ENCODE measurements at places on chromosomes 5 and 9.
A peak's percentile ranks its signal among the peaks of the same experiment; 100 is the strongest.

GRCh38 chr9:82490019-82490499 is 501.5 kb downstream of the SPATA31D1 start:
- DNase-seq, result no peak

DNA sequence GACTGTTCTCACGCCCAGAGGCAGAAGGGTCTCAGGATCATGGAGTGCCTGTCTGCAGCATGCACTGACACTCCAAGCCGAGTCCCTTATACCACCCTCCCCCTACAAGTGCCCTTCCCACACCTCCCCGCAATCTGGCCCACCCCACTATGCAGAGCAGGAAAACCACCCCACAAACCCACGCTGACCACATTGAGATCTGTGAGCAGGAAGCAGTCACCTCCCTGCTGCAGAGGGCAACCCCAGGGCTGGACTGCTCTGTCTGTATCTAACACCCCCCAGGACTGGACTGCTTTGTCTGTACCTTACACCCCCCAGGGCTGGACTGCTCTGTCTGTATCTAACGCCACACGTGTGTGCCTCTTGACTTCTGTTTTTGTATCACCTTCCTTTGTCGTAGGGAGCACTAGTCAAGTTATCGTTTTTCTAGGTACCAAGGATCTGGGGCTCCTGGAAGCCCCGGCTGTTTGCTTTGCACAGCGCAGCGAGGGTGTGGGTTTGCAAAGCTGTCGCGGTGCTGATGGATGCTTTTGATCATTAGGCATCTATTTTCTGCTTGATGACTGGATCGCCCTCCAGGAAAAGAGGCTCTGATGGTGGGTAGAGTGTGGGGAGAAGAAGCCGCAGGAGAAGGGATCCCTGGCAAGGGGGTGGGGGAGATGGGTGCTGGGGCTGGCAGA is 21.5 kb downstream of the OLFM1 start:
- peak; percentile 31 for DNase-seq

DNA sequence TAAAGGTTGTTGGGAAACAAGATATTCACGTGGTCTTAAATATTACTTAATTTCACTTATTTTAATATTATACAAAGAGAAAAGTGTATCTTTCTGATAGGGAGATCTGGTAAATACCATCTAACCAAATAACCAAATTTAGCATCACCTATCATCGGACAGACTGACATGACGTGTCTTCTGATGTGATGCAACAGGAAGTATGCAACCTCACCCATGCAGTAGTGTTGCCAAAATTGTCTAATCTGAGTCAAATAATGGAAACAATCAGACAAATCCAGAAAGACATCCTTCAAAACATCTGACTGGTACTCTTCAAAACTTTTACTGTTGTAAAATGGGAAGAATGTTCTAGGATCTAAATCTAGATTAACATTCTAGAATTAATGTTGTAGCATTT is 148.0 kb downstream of the FGF1 start:
- peak; percentile 7 for DNase-seq

DNA sequence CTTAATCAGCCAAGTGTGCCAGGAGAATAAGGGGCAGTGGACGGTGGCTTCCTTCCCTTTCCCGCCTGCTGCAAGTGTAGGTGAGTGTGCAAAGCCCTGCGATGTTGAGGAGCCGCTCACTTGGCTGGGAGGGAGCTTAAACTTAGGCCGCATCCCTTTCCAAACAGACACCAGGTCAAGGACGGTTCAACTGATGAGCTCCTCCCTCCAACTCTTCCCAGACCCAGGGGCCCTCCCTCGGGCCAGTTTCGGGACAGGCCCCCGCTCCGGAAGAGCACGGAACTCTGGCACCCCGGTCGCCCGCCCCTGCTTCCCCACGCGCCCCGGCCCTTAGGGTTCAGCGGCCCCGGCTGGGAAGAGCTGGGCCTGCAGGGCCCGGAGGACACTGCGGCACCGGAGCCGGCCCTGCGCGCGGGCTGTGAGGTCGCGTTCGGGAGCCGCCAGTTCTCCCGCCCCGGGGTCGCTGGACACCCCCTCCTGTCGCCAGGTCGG is 481 bp downstream of the MRPL36 start:
- DNase-seq, result peak; percentile 54

GRCh38 chr5:110899566-110900412 is 161.0 kb downstream of the SLC25A46 start:
- no peak for DNase-seq

DNA sequence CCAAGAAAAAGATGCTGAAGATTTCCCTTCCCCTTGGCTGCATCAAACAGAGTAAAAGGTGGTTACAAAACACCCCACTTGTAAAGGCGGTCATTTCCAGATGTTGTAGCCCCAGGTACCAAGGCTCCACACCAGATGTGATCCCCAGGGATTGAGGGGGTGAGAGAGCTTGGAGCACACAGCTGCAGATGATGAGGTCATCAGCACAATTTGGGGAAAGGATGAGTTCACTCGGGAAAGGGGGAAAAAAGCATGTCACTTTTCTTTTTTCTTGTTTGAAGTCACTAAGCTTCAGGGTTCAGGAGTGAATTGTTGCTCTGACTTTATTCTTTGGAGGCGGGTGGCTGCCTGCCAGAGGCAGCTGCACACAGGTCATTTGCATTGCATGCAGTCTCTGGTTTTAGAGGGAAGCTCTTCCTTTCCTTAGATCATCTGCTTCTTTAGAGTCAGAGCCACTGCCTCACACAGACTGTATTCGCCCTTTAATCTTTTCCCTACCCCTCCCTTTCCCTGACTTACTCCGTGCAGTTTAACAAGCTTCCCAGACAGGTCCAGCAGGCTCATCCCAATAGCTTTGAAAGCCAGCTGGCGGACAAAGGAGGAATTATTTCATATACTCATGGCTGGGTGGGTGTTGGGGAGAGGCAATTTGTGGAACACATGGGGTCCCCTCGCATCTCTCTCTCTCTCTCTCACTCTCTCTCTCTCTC is 409.3 kb upstream of the SLC24A2 start:
- DNase-seq, result no peak

DNA sequence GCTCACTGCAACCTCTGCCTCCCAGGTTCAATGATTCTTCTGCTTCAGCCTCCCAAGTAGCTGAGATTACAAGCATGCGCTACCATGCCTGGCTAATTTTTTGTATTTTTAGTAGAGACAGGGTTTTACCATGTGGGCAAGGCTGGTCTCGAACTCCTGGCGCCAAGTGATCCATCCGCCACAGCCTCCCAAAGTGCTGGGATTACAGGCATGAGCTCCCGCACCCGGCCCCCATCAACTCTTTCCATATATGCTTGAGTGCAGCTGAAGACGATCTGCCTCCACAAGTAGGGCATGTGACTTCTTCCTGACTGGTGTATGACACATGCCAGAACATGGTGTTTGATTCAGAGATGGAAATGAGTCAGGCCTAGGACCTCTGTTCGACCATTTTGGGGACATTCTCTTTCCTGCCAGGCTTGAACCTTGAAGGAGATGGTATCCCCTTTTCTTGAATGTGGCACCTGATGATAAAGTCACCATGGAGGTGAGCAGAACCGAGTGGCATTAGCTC is 7.5 kb upstream of the CNOT6 start:
- no peak for DNase-seq

DNA sequence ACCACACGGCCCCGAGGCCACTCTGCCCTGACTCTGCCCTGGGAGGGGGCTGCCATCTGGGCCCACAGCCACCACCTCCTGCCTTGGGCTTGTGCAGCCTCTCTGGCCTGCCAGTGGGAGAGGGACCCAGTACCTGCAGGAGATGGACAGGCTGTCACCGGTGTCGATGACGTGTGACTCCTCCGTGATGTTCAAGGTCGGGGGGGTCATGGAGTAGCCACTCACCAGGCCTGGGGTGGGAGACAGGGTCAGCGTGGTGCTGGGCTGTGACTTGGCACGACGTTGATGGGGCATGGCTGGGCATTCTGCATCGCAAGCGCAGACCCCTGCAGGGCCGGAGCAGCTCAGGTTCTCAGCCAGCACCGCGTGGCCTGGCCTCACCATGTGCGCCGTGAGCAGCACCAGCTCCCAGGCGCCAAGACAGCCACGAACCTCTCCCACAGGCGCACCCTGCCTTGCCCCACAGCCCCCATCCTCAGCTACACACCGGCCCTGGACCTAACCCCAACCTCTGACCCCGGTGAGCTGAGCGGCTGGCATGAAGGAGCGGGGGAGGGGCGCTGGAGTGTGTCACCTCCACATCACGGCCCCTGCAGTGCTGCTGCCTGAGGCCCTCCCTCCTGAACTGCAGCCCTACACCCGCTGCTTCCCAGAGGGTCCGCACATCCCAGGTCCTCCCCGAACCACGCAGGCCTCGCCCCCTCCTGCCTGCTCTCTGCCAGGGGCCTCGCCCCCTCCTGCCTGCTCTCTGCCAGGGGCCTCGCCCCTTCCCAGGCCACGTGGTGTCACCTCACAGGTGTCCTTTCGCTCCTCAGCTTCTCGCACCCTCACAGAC is 17.6 kb downstream of the FLT4 start:
- no peak for DNase-seq

DNA sequence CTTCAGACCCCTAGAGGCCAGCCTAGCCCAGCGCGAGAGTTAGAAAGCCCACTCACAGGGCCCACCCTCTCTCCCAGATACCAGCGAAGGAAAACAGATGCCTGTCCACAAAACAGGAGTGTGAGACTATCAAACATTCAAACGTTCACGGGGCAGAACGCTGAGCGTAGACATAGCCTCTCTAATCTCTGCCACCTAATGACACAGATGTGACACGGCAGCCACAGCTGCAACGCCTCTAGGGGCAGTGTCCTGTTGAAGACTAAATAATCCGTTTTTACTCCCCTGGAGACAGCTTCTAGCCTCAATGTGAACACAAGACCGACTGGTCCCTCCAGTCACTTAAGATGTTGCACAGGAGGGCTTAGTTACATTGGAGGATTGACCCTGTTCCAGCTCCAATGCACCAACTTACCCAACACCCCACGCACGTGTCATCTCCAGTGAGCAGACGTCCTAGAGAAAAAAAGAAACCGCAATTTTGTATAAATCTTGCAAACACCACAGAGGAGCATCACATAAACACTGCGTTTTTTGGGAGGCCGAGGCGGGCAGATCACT is 14.3 kb downstream of the DIPK1B start:
- peak; percentile 91 for DNase-seq

- DNase-seq, result peak; percentile 19
Observed at GRCh38 chr5:91061946-91062562, 321.1 kb downstream of the ARRDC3 start.

- DNase-seq, result no peak
Observed at GRCh38 chr9:91845879-91846278, 104.1 kb downstream of the ROR2 start.

DNA sequence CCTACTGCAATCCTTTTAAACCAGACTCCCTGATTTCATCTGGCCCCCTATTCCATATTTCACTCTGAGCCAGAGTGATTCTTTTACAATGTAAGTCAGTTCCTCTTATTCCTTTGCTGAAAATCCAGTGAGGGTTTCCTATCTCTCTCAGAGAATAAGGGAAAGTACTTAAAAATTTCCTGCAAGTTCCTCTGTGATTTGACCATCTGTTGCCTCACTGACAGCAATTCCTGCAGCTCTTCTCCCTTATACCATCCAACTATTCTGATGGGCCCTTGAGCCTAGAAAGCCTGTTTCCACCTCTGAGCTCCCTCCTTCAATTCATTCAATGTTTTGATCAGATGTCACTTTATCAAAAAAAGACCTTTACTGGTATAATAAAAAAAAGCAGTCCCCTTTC is 317.1 kb upstream of the CCNH start:
- DNase-seq, result no peak

DNA sequence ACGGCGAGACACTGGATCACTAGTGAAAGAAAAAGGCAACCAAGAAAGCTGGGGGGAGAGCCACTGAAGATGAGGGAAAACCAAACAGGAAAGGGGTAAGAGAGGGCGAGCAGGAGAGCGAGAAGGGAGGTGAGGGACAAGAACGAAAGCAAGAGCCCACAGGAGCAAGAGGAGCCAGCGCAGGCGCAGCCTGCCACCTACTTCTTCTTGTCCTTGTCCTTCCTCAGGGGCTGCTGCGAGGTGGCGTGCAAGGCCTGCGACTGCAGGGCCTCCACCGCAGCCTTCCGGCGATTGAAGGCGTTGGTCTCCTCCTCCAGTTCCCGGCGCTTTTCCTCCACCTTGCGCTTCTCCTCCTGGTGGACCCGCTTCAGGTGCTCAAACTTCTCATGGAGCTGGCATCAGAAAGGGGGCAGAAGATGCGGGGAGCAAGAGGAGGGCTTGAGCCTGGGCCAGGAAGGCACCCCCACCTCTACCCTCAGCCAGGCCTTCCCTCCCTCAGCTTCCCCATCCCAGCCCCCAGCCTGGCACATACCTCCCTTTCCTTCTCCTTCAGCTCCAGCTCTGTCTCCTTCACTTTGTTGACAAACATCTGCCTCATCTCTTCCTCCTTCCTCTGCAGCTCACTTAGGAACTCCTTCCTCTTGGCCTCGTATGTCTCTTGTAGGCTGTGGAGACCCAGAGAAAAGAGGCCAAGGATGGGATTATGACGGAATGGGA is 13.5 kb downstream of the CCNI2 start:
- DNase-seq, result no peak

DNA sequence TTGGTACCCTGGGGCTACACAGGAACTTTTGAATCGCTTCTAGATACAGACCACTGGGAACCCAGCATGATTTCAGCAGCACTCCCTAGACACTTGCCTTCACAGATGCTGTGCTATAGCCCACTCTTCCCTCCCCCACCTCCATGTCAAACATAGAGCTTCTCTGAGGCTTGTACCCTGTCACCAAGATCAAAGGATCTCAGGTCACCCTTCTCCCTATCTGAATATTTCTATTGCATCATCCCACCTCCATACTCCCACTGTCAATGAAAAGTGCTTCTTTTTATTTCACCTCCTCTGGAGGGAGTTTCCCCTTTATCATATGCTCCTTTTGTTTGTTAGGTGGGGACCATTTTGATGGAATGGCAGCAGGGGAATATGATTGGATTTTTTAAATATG is 29.2 kb upstream of the PHF24 start:
- no peak for DNase-seq

- DNase-seq, result no peak
Observed at GRCh38 chr9:110605565-110605964, 26.0 kb upstream of the SVEP1 start.

DNA sequence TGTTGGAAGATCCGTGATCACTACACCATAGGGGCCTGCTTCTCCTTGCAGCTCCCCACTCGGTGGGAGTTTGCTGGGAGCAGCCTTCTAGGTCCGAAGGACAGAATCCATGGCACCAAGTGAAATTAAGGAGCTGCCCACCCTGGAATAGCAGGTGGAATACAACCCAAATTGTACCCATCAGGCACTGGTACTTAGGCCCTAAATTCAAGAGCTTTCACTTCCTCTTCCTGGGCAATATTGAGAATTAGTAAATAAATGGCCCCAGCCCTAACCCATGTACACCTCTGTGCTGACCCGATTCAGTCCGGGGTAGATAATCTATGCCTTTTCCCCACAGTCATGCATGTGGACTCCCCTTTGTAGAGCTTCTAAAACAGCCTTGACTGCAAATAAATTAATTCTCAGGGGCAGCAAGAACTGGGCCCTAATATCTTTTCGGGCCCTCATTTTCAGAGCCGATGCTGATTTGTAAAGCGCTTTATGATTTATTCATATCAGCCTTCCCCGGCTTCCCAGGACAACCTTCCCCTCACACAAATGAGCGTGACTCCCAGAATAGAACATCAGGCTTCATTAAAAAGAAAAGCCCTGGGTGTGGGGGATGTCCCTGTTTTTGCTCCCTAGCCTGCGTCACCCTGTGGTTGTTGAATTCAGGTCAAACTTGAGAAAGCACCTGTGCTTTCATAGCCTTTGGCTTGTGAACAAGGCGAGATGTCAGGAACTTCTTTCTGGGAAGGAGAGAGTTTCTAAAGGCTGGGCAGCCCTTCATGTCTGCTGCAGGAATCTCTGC is 126.1 kb upstream of the TBC1D2 start:
- no peak for DNase-seq

Measured in hematopoietic multipotent progenitor cell treated with erythropoietin and hydrocortisone succinate and interleukin-3 and kit ligand, for 4 days (in vitro differentiated cells).